CD8-positive, alpha-beta memory T cell (primary cell): ENCODE measurements at places on chromosomes 6 and 20. TPM values are rescaled to one million over a fixed set of nuclear protein-coding genes. Genes with fewer than 3 reads are reported as not detected.

SLC17A1 gene
- total RNA-seq: not detected

SLC13A3 gene
- total RNA-seq: 0.11 TPM

CTAGE9 gene
- total RNA-seq: not detected

GPR6 gene
- total RNA-seq: not detected
